ENCODE measurements at places on chromosomes 3 and 15.

DNA sequence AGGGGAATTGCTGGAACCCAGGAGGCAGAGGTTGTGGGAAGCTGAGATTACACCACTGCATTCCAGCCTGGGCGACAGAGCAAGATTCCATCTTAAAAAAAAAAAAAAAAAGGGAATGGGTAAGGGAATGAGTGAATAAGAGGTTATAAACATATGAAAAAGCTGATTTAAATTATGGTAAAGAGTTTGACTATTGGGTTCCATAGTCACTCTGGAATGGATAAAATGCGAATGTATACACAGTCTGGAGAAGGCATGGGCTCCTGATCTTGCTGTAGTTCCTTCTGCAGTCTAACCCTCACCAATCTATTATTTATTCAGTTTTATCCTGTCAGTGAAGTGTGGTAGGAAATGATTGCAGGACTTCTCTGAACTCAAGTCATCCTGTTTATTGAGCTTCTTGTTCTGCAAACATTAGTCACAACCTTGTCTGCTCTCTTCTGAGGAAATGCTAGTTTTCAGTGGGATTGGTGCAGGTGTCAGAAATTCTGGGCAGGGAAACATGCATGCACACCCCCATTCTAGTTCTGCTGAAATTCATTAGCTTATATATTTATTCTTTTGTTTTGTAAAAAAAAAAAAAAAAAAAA is 190.9 kb upstream of the CFAP20DC start:
- DNase-seq, result no peak

DNA sequence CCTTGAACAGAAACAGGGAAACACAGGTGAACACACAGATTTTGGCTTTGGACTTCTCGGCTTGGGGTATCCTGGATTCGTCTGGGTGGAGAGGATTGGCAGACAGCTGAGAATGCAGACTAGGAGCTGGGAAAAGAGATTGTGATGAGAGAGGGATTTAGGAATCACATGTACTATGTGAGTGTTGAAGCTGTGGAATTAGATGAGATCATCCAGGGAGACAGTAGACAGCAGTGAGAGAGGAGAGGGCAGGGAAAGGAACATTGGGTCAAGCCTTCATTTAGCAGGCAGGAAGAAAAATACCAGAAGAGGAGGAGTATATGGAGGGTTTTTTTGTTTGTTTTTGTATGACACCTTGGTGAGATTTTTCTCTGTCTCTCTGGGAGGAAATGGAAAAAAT is 262.1 kb upstream of the TBL1XR1 start:
- DNase-seq, result no peak

- no peak for DNase-seq
Observed at GRCh38 chr15:31265871-31266711, 60.5 kb upstream of the KLF13 start.

DNA sequence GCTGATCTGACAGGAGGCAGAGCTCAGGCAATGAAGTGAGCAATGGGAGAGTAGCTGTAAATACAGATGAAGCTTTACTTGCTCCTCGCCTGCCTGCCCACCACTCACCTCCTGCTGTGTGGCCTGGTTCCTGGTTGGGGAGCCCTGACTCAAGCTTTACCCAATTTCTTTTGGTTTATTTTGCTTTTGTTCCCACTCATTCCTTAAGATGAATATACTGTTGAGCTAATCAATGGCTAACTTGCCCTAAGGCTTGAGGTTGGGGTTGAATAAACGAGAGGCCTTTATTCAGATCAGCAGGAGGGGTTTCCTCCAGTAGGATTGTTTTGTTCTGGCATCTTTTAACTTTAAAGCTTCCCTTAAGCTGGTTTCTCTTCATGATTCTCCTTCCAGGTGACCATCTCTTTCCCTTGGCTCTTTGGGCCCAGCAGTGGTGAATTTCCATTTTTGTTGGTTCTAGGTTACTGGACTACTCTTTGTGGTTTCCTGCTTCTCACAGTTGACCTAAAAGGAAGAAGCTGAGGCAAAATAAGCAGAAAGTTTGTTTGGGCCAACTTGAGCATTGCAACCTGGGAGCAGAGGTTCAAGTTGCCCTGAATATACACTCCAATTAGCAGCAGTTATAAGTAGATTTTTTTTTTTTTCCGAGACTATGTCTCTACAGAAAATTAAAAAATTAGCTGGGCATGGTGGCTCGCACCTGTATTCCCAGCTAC is 44.4 kb downstream of the STARD9 start:
- DNase-seq, result no peak

DNA sequence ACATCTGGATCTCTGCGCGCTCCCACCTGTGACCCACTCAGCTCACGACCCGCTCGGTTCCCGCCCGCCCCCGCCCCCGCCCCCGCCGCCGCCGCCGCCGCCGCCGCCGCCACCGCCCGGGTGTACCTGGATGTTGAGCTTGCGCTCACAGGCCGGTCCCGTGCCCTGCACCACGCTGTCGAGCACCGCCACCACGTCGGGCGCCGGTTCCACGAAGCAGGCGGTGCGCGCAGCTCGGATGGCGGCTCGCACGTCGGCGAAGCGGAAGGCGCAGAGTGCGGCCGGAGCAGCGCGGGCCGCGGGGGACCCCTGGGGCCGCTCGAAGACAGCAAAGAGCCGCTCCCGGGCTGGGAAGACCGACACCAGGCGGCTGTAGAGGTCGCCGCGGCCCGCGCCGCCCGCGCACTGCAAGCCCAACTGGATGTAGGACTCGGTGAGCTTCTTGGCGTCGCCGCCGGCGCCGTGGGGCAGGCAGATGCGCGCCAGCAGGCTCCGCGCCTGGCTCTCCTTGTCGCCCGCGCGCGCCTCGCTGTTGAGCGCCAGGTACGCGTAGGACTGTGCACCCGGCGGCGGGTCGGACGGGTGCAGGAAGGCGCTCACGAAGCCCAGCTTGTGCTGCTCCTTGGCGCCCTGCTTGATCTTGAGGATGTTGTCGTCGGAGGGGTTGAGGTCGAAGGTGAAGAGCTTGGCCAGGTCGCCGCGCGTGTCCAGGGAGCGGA is 1.1 kb downstream of the PLXND1 start:
- peak; percentile 62 for DNase-seq

GRCh38 chr3:195876297-195877064 is 31.9 kb downstream of the TNK2 start:
- no peak for DNase-seq

DNA sequence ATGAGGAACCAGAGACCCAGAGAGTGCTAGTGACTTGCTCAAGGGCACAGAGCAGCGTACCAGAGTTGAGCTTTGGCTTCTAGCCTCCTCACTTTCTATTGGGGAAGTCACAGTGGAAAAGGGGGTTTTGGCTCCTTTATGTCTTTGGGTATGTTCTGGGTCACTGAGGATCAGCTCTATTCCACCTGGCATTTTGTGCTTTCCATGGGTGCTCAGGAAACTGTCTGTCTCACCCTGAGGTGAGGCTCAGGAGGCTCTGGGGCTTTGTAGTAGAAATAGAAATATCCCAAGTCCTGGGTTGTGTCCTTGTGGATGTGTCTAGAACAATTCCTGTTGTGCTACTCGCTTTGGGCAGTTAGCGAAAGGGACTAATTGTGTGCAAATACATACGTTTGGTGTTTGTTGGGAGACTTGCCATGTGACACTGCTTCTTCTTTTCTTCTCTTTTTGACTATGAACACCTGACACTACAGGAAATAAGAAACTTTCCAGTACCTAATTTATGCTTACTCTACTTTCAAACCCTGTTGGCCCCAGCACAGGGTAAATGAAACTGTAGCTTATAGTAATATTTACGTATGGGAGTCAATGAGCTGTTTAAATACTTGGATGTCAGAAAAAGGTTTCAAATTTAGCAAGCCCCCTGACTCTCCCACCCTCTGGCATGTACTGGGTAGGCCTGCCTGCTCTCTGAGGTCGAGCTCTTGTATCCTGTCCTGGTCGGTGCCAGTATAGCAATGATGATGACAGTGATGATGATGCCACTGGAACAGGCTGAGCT is 35.6 kb downstream of the SMAD3 start:
- no peak for DNase-seq

DNA sequence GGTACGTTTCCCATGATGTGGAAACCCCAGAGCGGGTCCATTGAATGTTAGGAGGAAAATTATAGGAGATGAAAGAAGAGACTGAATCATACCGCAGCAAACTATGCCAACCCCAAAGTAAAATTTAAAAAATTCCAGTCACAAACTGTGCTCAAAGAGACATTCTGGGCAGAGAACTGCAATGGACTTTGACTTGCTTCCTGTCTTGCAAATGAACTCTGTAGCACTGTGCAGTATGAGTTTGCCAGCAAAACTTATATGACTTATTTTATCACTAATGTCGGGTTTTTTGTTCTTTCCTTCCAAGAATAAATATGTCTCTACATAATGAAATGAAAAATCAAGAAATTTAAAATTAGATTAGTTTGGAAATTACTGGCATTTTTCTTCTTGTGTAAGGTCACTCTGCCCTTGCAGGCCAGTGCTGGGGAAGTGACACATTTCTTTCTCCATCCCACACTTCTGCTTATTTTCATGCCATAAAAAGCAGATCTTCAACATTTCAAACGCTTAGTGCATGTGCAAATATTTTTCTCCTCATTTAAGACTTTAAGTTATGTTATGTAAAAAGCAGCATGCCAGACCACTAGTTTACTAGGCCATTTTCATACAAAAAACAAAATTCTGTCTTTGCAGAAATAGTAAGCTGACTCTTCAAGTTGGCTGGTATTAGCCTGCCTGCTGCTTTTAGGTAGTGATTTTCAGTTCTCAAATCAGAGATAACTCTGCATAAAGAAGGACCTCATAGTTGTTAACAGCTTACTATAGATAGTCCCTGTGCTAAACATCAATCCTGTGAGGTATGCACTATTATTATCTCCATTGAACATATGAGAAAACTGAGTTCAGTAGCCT is 32.2 kb upstream of the SSR3 start:
- no peak for DNase-seq

- DNase-seq, result no peak
Observed at GRCh38 chr3:165521131-165521871, 315.9 kb downstream of the BCHE start.

- DNase-seq, result no peak
Observed at GRCh38 chr3:180776433-180776832, 97.1 kb upstream of the CCDC39 start.

GRCh38 chr15:94298364-94298763 is 67.0 kb downstream of the MCTP2 start:
- no peak for DNase-seq

GRCh38 chr15:59138243-59138642 is 33.3 kb downstream of the CCNB2 start:
- peak; percentile 39 for DNase-seq

- no peak for DNase-seq
Observed at GRCh38 chr15:35514759-35515158, 31.2 kb downstream of the DPH6 start.

- no peak for DNase-seq
Observed at GRCh38 chr15:23851921-23852320, 164.8 kb upstream of the NDN start.

- DNase-seq, result no peak
Observed at GRCh38 chr3:112132554-112132953, 494 bp downstream of the GCSAM start.

GRCh38 chr3:187051066-187051465 is 88.2 kb downstream of the RPL39L start:
- no peak for DNase-seq

- DNase-seq, result no peak
Observed at GRCh38 chr3:1501406-1502115, 408.7 kb downstream of the CNTN6 start.

- DNase-seq, result no peak
Observed at GRCh38 chr3:26559227-26559626, 63.3 kb upstream of the LRRC3B start.

- DNase-seq, result peak; percentile 7
Observed at GRCh38 chr3:194375473-194376240, 6.1 kb upstream of the LRRC15 start.

DNA sequence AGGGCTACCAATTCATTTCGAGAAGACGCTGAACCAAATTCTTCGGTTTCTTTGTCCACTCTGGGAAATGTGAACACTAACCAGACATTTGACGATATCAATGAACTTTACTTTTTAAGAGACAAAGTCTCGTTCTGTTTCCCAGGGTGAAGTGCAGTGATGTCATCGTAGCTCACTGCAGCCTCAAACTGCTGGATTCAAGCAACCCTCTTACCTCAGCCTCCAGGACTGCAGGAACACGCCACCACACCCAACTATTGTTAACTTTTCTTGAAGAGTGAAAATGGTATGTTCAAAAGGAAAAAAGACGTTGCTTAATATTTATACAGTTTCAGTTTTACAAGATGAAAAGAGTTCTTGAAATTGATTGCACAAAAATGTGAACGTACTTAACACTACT is 30.6 kb downstream of the MB21D2 start:
- no peak for DNase-seq

GRCh38 chr3:16286161-16286560 is 21.1 kb downstream of the OXNAD1 start:
- DNase-seq, result no peak

- DNase-seq, result no peak
Observed at GRCh38 chr3:100637197-100637631, 27.8 kb downstream of the ADGRG7 start.

GRCh38 chr15:74540161-74540760 is 759 bp upstream of the ARID3B start:
- no peak for DNase-seq

GRCh38 chr15:89167267-89168176 is 53.9 kb downstream of the RLBP1 start:
- DNase-seq, result no peak

- DNase-seq, result no peak
Observed at GRCh38 chr15:98668566-98669308, 20.4 kb downstream of the IGF1R start.

GRCh38 chr3:78347176-78347575 is 1307.3 kb downstream of the ROBO2 start:
- DNase-seq, result no peak

GRCh38 chr3:45475145-45475544 is 86.8 kb downstream of the LARS2 start:
- no peak for DNase-seq

DNA sequence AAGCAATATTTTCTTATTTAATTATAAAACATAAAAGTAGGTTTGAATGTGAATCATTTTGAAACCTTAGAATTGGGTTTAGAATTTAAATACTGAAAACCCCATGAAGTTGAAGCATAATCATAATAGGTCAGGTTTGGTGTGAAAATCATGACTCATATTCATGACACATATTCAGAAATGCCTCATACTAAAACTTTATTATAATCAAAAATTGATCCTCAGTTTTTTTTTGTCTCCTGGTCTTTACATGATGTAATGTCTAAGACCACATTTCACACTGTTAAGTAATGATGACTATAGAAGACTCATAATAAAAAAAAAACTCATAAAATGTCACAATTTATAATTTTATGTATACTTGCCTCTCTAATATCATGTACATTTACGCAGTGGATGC is 190.4 kb downstream of the FOXP1 start:
- DNase-seq, result no peak

GRCh38 chr3:12380461-12380860 is 91.6 kb downstream of the PPARG start:
- no peak for DNase-seq

All from NCI-H1105 (cell line).